CD4-positive, alpha-beta T cell treated with Interleukin-15 for 4 hours (primary cell): ENCODE measurements at places on chromosomes 12 and 14.

DNA sequence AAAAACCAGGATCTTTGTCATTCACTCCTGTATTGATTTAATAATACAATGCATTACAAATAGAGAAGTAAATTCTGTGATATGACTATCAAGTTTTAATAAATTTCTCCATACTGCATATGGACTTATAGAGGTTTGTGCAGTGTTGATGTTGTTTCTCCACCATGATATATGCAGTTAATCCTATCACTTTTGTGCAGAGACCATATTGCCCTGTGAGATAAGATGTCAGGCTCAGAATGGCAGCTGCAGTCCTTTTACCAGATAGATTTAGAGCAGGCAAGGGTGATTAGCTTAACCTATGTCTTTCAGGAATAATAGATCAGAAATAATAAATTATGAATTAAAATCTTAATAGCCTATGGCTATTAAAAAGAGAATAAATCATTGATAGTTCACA, 38.6 kb upstream of the KCNJ8 start:
- DNase-seq = no peak

- DNase-seq = peak; percentile 79
These were observed 25.2 kb downstream of the DHRS4L2 start for GRCh38 chr14:24013654-24014514.

DNA sequence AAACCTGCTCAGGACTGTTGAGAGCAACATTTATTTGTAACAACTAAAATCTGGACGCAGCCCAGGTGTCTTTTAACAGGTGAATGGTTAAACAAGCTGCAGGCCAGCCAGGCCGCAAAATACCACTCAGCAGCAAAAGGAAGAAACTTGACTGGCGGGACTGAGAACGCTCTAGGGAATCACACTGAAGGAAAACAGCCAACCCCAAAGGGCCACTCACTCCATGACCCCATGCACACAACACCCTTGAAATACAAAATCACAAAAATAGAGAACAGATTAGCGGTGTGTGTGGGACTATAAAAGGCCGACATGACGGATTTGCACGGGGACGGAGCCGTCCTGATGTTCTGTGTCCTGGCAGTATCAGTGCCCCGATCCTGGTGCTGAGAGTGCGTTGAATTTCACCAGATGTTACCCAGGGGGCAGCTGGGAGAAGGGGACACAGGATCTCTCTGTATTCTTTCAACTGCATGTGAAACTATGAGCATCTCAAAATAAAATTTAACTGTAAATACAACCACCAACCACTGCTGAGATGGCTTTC, 23.0 kb downstream of the VPS37B start:
- DNase-seq = no peak

DNA sequence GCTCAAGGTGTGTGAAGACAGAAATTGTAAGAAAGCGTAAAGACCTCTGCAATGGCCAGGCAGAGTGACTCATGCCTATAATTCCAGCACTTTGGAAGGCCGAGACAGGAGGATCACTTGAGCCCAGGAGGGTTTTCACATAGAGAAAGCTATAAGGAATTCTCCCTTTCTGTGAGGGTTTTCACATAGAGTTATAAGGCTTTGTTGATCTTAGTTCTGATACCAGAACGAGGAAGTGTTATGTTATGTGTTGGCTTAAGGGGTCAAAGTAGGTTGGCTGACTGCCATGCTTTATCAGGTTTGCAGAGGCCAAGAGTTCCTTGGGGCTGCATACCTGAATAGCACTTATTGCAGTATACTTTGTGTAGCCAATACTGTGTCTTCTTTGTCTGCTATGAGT, 139.1 kb downstream of the ERC1 start:
- DNase-seq = no peak

GRCh38 chr12:30463636-30464035, 232.0 kb downstream of the IPO8 start:
- DNase-seq = no peak

DNA sequence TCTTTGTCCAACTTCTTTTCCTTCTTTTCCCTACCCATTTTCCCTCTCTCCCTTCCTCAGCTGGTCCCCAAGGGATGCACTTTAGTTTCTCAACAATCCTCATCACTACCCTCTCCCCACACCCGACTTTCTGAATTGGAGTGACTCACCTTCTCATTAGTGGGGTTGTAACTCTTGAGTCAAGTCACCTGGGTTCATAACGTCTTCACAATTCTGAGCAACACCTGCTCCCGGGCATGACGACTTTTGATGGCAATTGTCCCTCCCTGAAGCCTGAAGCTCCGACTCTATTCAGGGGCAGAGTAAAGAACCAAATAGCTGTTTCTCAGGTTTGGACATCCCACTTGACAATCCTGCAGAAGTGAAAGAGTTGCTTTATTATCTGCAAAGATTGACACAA, 82.7 kb upstream of the OTX2 start:
- no peak for DNase-seq

- no peak for DNase-seq
These were observed 202.3 kb upstream of the NOS1 start for GRCh38 chr12:117563706-117564105.

- no peak for DNase-seq
These were observed 370.9 kb upstream of the KITLG start for GRCh38 chr12:88951177-88951576.

GRCh38 chr12:85280984-85281630, 1.1 kb downstream of the ALX1 start:
- DNase-seq = no peak
